ENCODE measurements at places on chromosomes 4 and X.
A peak's percentile ranks its signal among the peaks of the same experiment; 100 is the strongest.

DNA sequence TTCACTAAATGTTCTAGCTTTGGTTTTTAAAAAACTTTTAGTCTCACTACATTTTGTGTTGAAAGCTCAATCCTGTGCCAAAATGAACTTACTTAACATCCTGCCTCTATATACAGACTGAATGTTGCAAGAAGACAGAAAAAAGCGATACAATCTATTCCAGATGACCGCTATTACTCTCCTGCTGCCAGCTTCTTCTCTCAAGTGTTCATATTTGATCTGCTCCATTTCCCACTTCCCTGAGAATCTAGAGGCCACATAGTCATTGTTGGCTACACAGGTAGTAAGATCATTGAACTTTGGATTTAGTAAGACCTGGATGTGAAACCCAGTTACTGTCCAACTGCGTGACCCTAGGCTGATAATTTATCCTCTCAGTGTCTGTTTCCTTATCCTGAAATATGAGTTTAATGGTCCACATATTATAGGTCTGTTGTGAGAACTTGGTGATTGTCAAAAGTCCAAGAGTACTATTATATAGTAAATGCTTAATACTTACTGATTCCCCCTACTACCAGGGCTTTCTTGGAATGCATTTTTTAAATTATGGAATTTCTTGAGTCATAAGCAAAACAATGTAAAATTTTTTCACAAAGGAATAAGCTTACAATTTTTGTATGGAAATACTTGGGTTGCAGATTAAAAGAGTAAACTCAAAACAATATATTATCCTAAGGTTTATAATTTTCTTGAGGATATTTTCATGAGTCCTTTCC lies 976.8 kb upstream of the ADGRL3 start:
- DNase-seq, result no peak

DNA sequence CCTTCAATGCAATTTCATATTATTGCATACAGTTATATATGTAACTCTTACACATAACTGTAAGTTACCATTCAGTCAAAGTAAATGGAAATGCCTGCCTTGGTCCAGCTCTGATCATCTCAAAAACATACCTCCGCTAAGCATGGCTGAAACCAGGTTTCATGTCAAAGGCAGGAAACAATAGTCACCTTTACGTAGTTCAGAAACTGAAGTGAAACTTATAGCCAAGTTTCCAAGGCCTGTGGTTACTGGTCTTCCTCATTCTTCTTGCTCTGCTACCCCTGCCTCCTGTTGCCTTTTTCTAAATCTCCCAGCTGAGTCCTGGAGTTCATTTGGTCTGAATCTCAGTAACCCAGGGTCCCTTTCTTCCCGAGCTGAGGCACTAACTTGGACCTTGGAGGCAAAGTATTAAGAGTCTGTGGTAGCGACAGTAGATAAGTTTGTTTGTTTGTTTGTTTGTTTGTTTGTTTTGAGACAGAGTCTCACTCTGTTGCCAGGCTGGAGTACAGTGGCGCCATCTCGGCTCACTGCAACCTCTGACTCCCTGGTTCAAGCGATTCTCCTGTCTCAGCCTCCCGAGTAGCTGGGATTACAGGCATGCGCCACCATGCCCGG lies 30.8 kb downstream of the DAPP1 start:
- DNase-seq, result no peak

GRCh38 chr4:3111461-3111860 lies 37.0 kb downstream of the HTT start:
- DNase-seq, result peak; percentile 20

GRCh38 chrX:53284684-53285447 lies 3.5 kb upstream of the IQSEC2 start:
- no peak for DNase-seq

DNA sequence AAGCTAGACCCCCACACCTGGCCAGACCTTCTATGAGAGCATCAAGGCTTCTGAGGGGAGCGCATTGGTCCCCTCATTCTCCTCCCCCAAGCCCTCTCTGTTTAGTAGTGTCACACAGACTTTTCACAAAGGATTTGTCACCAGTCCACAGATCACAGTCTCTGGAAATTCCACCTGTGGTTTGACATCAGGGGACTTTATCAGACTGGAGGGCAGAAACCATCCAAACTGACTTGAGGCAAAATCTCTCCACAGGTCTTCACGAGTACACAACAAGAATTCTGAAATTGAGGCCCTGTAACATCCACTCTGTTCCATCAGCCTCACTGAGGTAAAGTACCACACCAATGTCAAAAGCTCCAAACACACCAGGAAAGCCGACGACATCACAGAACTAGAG lies 112.5 kb downstream of the SH3KBP1 start:
- no peak for DNase-seq

Data from amniotic stem cell (primary cell).